Activated CD4-positive, alpha-beta T cell treated with anti-CD3 and anti-CD28 coated beads for 48 hours (primary cell): ENCODE measurements at places on chromosomes 6 and 20.
A peak's percentile ranks its signal among the peaks of the same experiment; 100 is the strongest.

DNA sequence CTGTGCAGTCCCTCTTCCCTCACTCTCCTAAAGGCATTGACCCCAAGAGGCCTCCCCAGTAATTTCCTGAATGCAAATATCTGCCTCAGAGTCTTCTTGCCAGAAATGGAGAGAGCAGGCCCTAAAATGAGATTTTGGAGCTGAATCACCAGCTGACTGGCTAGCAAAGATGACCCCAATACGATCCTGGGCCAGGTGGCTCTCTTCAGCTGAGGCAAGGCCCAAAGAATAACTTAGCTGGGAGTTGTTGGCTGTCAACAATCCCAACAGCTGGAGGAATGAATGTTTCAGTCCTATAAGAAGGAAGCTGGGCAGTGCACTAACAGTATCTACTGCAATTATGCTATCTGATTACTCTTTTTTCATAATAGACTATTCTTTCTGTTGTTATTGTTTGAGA lies 37.2 kb upstream of the VGLL2 start:
- no peak for DNase-seq

DNA sequence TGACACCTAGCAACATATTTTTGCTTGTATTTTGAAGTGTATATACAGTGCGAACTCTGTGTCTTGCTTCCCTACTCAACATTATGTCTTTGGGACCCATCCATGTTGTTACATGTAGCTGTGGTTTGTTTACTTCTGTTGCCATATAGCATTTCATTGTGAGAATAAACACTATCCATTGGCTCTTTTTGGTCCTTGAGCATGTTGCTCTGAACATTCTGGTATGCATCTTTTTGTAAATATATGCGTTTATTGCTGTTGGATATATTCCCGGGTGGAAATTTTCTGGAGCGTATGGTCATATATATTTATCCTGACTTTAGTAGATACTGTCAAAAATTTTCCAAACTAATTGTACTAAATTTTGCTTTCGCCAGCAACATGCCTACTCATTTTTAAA lies 222.5 kb upstream of the SPTLC3 start:
- no peak for DNase-seq

- DNase-seq, result no peak
Observed at GRCh38 chr6:21856844-21857243, 263.3 kb downstream of the SOX4 start.

- DNase-seq, result no peak
Observed at GRCh38 chr6:31037169-31037568, 26.9 kb downstream of the MUC22 start.

DNA sequence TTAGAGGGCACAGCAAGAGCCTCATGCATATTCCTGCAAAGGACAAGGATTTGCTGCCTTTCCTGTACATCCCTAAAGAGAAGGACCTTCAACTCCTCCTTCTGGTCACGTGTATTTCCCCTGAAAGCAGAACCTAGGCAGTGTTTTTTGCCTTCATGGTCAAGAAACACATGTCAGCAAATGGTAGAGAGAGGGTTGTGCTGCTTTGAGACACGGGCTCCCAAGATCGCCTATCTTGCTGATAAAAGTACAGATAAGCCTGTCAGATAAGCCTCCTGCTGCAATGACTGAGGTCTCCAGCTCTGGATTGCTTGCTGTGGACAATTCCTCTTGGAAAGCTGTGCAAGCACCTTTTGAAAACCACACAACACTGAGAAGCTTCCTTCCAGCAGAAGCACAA lies 580.8 kb downstream of the CBLN4 start:
- DNase-seq, result no peak

DNA sequence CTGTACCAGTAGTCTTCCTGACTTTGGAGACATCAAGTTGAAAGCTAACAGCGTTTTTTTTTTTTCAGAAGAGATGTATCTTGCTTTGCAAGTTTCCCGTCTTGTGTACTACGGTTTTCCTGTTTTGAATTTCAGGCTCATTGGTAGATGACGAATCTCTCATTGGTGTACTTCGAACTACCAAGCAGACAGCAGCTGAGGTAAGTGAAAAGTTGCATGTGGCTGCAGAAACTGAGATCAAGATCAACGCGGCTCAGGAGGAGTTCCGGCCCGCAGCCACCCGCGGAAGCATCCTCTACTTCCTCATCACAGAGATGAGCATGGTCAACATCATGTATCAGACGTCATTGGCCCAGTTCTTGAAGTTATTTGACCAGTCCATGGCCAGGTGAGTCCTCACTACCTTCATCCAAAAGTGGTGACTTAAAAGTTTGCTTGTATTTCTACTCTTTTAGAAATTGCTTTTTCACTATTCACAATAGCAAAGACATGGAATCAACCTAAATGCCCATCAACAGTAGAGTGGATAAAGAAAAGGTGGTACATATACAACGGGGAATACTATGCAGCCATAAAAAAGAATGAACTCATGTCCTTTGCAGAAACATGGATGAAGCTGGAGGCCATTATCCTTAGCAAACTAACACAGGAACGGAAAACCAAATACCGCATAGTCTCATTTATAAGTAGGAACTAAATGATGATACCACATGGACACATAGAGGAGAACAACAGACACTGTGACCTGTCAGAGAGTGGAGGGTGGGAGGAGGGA lies 110.6 kb upstream of the GLP1R start:
- no peak for DNase-seq

DNA sequence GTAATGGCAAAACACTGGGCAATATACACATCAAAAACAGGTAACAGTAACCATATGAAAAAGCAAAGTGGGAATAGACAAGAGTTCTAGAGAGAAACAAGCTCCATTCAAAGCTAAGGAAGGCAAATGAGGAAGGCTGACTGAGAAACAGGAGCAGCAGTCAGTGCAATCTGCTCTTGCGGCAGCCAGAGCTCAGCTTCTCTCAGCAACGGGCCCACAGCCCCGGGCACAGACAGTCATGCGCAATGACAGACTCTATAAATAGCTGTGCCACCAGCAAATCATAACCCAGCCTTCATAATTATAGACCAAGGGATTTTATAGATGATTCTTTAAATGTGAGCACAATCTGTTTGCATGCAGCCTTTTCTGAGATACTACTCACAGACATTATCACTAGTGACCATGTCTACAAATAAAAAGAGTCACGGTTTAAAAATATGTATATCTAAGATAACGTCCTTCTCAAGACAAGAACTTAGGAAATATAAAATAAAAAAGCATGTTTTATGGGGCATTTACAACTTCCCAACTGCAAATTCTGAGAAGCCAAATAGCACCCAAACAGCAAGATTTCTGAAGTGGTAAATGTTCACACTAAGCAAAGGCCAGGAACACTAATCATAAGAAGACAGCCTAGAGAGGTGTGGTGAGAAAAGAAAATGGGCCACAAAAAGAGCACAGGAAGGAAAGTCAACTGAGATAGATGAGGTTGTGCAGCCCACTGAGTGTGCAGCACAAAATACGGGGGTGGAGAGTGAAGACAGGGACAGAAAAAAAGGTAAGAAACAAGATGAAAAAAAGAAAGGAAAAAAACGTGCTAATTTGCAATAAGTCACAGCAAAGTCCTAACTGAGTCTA lies 39.9 kb upstream of the BEND6 start:
- DNase-seq, result peak; percentile 4

DNA sequence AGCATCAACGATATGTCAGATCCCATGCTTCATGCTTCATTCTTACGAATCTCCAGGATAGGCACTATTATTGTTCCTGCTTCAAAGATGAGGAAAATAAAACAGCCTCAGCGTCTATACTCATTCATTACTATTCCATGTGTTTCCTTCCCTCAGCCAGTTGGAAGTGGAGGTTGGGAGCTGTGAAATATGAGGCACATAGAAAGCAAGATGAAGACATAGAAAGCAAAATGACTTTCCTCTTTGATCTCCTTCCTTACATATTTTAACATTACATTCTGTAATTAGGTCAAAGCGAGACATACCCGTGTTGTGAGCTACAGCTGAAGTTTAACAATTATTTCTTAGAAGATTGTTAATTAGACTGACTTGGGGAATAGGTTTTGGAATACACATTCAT lies 125.4 kb downstream of the FYN start:
- DNase-seq, result no peak

DNA sequence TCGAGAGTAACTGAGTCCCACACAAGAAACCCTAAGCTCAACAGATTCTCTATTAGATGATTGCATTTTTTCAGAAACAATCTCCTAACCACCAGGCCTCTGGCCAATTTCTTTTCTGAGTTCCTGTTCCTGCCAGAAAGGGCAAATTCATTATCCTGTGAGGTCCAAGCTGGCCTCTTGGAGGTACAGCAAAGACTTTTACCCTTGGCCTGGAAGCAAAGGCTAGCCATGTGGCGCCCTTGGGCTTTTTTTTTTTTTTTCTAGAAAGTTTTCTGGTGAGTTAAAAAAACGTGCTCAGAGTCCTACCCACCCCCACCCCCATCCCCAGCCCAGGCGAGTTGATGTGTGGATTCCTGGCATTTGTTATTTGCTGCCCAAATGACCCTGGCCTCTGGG lies 59.0 kb upstream of the EEF1A1 start:
- DNase-seq, result peak; percentile 17

DNA sequence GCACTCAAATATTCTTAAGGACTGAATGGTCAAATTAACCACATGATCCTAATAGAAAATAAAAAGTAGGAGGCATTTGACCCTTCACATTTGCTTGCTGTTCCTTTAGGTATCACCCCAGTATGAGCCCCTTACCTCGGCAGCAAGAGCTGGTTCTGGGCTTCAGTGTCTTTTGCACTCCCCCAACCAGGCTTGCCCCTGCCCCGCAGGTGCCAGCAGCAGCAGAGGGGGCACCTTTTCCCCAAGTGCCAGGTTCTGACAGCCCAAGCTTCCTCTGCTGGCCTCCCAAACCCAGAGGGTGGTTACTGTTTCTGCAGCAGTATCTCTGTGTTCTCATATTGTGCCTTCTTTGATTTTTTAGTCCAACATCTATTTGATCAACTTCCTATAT lies 23.2 kb downstream of the UBE2V1 start:
- DNase-seq, result no peak

DNA sequence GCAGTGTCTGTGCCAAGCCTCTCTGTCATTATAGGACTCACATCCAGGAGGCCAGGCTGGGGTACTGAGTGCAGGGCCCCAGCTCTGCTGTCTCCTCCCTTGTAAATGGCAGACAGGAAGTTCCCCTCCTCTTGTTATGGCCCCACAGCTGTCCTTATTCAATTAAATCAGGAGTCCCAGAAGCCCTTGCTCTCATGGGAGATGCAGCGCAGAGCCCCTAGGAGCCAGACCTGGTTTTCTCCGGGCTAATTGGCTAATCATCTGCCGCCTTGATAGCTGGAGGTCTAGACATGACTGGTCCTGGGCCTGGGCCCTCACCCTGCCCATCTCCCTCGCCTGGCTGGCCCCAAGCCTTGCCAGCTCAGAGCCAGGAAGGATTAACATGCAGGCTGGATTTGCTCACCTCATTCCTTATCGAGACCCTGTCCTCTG lies 172.0 kb downstream of the VEGFA start:
- DNase-seq, result no peak

GRCh38 chr20:51331481-51331880 lies 211.0 kb downstream of the NFATC2 start:
- no peak for DNase-seq

DNA sequence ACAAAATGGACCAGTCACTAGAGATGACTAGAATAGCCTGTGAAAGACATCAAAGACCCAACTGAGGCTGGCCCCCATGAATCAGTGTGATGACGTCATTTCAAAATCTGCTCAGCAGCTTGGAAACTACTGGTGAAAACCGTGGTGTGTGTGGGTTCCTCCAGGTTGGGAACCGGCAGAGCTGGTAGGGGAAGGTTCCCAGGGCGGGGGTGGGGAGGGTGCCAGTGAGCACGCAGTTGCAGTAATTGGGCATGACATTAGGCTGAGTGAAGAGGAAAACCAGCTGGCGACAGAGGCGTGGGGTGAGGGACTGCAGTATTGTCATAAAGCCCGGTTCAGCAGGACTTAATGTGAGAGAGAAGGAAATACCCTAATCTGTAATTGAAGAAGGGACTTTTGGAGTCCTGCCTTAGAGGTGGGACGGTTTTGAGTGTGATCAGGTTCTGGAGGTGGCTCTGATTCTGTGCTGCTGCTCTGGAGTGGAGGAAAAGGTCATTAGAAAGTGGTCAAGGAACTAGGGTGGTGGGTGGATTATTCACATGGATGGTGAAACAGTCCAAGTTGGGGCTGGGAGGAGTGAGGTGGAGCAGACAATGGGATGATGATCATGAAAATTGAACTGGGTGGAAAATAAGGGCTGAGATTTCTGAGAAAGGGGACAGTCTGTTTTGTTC lies 52.0 kb upstream of the MTHFD1L start:
- DNase-seq, result peak; percentile 63

GRCh38 chr20:59972037-59972801 lies 14.0 kb downstream of the CDH26 start:
- no peak for DNase-seq

DNA sequence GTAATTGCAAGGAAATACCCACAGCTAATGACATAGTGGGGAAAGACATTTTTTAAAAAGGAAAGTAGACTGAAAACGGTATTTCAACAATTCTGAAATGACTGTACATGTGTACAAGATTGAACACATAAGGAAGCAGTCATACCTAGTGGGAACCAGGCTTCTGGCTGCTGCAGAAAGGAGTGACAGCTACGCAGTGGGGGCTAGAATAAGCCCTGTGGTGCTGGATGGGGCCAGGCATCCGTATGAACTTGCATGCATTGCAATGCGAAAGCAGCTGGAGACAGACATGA lies 54.9 kb upstream of the GPR31 start:
- DNase-seq, result no peak

- no peak for DNase-seq
Observed at GRCh38 chr6:138182939-138183789, 21.4 kb downstream of the ARFGEF3 start.

DNA sequence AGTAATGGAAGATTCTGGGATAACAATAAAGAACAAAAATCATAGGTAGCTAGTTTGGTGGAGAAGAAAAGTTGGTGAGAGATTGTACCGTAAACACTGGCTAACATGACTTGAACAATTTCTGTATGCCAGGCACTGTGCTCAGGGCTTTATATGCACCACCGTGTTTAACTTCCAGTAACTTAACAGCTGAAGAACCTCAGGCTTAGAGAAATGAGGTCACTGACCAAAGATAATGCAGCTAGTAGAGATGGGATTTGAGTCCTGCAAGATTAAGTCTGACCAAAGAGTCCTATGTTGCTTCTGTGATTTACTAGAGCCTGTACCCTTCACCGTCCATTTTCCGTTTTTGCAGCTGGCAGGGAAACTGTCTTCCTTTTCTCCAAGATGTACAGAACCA lies 2.7 kb downstream of the CSTF1 start:
- no peak for DNase-seq

DNA sequence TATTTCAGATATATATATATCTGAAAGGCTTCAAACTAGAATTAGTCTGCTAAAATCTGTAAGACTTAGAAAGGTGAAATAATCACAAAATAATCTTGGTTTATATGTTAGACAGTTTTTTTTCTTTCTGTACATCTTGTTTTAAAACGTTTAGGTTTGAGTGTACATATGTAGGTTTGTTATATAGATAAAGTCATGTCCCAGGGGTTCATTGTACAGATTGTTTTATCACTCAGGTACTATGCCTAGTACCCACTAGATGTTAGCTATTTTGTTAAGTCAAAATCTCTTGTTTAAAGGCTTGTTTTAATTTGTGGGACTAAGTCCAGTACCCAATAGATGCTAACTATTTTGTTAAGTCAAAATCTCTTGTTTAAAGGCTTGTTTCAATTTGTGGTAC lies 1339.0 kb upstream of the CITED2 start:
- no peak for DNase-seq
